Endothelial cell of umbilical vein (primary cell): ENCODE measurements at places on chromosomes 2 and 18. TPM values are rescaled to one million over a fixed set of nuclear protein-coding genes. Genes with fewer than 3 reads are reported as not detected.
A peak's percentile ranks its signal among the peaks of the same experiment; 100 is the strongest.

Gene AQP12A
- total RNA-seq = not detected in 2 replicates

Gene AAMP
- 59.7 and 69.3 TPM in 2 replicates for total RNA-seq

Gene SEPTIN10
- total RNA-seq = 105 and 121 TPM in 2 replicates

Gene CRYGD
- not detected in 2 replicates for total RNA-seq

Gene PXDN
- 248 and 308 TPM in 2 replicates for total RNA-seq

Gene ANKRD30B
- not detected in 2 replicates for total RNA-seq

Gene NAT8
- total RNA-seq = not detected in 2 replicates

Gene ASXL3
- 0.27 and 1.7 TPM in 2 replicates for total RNA-seq

Gene LIMS3
- total RNA-seq = 9.4 and 17.8 TPM in 2 replicates

Gene NDUFV2
- total RNA-seq = 147 and 152 TPM in 2 replicates

Gene PCARE
- not detected in 2 replicates for total RNA-seq

Gene ATP6V1B1
- 0.60 and 0.77 TPM in 2 replicates for total RNA-seq

Gene ANKRD62
- total RNA-seq = not detected in 2 replicates

DNA sequence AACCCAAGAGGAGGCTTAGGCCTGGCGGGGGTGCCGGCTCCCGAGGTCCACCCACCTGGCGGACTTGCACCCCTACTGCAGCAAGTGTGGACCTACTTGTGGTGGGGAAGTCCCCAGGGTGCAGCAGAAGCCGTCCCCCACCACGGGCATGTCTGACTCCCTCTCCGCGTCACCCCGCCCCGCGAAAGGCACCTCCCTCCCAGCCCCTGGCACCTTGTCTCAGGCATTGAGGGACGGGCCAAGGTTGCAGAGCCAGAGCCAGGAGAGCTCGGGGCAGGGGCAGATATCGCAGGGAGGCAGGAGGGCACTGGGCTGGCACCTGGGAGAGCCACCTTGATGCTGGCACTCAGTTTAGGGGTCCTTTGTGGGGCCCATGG, 19.0 kb downstream of the CROCC2 start:
- DNase-seq = no peak

DNA sequence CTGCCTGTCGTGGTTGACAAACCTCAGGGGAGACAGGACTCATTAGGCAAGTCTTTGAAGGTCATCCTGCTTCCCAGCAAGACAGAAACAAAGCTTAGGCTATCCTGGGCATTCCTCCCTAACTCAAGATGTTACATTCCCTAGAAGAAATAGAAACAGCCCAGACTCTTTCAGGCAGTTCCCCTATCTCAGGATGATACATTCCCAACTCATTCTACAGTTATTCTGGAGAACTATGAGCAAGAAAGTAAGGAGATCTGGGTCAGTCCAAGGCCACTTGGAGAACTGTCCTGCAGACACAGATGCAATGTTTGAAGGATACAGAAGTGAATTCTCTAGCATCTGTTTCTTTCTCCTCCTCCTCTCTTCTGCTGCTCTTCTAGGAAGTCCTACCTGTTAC, 220.1 kb upstream of the NCKAP5 start:
- DNase-seq = no peak

- peak; percentile 96 for DNase-seq
Measured at GRCh38 chr2:190683802-190684201, 34.9 kb downstream of the NAB1 start.

DNA sequence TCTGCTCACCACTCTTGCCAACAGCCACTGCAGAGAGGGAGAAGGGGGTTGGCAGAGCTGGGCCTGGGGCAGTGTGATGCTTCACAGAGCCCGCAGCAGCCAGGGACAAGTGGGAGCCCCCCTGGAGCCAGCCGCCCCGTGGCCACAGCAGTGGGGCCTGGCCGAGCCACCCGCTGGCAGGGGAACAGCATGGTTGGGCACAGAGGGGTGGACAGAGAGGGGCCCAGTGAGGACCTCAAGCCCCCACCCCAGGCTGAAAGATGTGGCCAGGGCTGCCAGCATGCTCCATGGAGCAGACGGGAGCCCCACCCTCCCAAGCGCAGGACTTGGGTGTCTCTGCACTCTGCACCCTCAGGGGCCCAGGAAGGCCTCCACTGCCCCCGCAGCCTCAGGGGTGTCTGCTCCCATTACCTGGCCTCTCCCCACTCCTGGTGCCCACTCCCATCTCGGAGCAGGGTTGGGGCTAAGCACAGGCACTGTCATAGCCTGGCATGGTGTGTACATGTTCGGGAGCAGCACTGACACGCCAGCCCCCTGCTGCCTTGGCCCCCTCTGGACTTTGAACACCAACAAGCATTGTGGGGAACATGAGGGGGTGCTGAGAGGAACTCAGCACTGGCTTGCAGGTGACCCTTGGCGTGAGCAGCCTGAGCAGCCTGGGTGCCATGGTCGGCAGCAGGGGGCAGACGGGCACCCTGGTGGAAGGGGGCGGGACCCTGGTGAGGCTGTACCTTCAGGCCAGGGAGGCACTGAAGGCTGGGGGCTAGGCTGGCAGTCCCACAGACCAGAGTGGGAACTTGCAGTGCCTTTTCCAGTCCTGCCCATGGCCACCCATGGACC, 279.6 kb upstream of the CYP26B1 start:
- no peak for DNase-seq

- no peak for DNase-seq
Measured at GRCh38 chr18:62258093-62258492, 67.0 kb upstream of the TNFRSF11A start.

DNA sequence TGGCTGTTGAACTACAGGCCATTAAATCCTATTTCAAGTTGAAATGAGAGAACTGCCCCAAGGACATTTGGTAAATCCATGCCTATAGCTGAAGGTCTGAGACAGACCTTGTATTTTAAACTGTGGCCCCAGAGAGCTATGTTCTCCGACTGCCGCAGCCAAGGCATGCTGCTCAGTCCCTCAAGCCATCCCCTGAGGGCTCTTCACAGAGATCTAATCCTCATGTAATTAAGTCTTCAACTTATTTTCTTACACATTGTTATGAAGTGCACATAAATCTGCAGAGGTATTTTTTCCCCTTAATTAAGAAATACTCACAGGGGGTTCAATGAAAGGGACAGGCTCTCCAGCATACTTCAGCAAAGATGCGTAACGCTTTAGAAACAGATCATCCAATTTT, 50.6 kb downstream of the ABCG8 start:
- DNase-seq = no peak

- no peak for DNase-seq
Measured at GRCh38 chr2:97913846-97914245, 81.9 kb downstream of the TMEM131 start.

DNA sequence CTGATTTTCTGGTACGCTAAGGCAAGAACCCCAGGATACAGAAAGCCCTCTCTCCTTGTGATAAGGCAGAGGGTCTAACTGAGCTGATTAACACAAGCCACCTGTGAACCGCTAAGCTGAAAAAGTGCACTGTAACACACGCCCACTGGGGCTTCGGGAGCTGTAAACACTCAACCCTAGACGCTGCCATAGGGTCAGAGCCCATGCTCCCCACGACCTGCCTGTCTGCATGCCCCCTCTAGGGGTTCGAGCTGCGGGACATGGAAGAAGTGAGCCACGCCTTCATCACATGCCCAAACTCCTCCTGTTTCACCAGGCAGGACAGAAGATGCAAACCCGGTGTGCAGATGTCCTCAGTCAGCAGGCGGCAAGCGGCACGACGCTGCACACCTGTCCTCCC, 173.9 kb upstream of the RAB12 start:
- DNase-seq = no peak

DNA sequence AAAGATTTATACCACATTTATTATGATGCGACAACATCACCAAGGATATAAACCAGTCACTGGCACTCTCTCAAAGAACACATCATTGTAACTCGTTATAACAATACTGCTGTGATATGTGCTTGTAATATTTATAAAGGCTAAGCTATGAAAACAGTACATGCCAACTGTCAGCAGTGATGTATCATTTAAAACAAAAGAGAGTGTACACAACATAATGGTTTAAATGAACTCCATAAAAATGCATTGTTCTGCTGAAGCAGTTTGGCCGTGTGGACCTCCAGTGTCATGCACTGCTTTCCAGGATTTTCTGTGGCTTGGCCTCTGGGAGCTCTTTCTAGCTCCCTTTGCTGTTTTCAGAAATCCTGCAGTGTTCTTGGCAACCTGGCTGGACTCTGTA, 215.6 kb downstream of the MTX2 start:
- peak; percentile 66 for DNase-seq

DNA sequence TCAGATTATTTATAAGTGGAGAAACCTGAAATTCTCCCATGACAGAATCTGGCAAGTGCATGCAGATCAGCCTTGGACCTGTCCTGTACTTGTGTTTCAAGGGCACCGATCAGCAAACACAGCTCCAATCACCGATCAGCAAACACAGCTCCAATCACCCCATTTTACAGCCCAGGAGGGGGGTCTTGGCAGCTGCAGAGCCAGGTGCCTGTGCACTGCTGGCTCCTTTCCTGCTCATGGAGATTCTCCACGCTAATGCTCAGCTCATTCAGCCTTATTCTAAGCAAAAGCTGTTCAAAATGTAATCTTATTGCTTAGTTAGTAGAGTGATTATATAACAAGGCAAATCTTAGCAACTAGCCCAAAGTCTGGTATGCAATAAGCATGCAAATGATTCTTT, 623.1 kb upstream of the HS6ST1 start:
- DNase-seq = no peak

- no peak for DNase-seq
Measured at GRCh38 chr18:54086863-54087262, 137.6 kb downstream of the MBD2 start.

DNA sequence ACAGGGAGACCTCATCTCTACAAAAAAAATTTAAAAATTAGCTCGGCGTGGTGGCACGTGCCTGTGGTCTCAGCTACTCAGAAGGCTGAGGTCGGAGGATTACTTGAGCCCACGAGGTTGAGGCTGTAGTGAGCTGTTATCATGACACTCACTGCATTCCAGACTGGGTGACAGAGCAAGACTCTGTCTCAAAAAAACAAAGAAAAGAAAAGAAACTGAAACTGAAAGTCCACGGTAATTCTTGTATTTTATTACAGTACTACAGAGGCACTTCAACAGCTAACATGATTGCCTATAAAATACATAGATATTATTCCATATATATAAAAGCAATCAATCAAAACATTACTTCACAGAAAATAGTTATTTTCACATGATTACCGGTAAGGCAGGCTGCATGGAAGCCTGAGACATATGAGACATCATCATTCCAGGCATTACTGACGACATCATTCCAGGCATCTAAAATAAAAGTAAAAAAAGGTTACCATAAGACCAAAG, 23.1 kb downstream of the PRPF40A start:
- peak; percentile 20 for DNase-seq

- DNase-seq = no peak
Measured at GRCh38 chr18:24995056-24995455, 356.9 kb downstream of the ZNF521 start.

DNA sequence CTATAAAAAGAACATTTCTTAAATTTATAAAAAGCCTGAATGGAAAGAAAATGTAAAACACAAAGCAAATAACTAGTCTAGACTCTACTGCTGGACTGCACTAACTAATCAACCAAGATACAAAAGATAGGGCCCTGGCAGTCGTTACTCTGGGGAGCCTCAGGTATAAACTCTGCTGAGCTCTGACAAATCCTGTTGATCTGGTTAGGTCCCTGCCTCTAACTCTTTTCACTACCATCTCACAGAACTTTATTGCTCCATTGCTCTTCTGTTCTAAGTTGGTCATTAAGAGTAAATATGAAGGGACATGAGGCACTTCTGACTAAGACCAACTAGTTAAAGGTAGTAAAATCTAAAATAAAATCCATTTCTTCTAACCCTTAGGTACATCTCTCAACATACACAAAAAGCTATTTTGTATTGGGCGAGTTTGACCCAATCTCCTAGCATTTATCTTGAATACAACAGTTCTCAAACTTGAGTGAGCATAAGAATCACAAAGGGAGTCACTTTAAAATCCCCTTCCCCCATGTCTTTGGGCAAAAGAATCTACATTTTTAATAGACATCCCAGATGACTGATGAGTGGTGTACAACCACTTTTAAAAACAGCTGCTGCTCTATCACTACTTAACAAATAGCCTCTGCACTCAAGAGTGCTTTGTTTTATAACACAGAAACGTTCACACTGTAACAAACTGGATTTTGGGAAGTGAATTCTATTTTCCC, 2.5 kb downstream of the CHN1 start:
- DNase-seq = no peak

- DNase-seq = no peak
Measured at GRCh38 chr2:83827618-83828017, 631.5 kb downstream of the SUCLG1 start.

DNA sequence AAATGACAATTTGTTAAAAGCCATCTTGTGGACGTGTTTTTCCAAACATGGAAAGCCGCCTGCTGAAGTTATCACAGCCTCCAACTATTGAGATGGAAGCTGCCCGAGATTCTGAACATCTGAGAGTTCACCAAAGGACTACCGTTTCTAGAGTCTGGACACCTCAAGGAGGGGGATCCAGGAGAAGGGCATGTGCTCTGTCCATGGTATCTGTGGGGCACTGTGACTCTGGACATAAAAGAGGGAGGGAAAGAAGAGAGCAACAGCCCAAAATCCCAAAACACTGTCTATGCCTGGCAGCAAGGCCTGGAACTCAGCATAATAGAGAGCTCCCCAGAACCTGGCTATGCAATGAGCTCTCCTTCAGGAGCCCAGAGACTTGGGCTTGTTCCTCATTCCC, 319.9 kb downstream of the EN1 start:
- DNase-seq = no peak

- peak; percentile 17 for DNase-seq
Measured at GRCh38 chr2:237968048-237968862, 1.4 kb downstream of the UBE2F start.

DNA sequence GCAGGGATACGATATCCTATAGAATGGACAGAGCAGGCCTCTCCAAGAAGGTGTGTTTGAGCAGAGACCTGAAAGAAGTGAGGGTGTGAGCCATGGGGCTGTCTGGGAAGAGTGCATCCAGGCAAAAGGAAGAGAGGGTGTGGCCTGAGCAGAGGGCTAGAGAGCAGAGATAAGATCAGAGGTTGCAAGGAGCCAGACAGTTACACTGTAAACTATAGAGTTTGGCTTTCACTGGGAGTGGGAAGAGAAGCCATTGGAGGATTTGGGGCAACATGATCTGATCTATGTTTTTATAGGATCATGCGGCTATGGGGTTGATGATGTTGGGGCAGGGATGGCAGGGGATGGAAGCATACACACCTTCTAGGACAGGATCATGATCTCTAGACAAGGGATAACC, 124.1 kb upstream of the MAP3K20 start:
- no peak for DNase-seq

GRCh38 chr2:183222751-183223150, 98.5 kb downstream of the NUP35 start:
- no peak for DNase-seq

- DNase-seq = no peak
Measured at GRCh38 chr2:148501545-148501944, 143.0 kb upstream of the EPC2 start.

- DNase-seq = no peak
Measured at GRCh38 chr2:200257570-200257969, 48.9 kb upstream of the SPATS2L start.

DNA sequence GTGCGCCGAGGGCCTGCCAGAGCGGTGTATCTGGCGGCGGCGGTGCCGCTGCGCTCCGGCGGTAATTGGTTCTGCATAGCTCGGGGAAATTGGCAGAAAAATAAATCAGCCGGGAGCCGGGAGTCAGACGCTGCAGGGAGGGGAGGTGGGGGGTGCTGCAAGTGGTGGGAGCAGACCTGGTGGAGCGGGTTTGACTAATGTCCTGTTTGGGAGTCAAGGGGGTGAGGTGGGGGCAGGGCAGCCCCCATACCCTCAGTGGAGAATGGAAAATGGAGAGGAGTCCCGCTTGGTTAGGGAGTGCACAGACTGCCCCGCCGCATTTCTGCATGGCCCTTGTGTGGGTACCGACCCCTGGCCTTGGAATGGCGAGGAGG, 107.3 kb downstream of the DYSF start:
- no peak for DNase-seq

- DNase-seq = no peak
Measured at GRCh38 chr2:71602115-71602495, 148.7 kb downstream of the DYSF start.
